ENCODE measurements at places on chromosomes 13 and 19.
A peak's percentile ranks its signal among the peaks of the same experiment; 100 is the strongest.

DNA sequence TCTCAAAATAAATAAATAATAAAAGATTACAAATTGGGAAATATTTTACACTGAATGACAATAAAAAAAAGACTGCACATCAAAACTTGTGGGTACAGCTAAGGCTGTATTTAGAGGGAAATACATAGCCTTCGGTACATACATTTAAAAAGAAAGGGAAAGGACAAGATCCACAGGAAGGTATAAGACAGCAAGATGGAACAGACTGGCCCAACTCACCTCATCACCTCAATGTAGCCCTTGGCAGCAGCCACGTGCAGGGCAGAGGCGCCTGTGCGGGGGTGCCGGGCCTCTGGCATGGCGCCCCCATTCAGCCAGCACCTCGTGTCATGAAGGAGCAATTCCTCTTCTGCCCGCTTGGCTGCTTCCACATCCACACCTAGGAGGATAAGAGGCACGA lies 14.2 kb downstream of the PPP1R12C start:
- DNase-seq: no peak

DNA sequence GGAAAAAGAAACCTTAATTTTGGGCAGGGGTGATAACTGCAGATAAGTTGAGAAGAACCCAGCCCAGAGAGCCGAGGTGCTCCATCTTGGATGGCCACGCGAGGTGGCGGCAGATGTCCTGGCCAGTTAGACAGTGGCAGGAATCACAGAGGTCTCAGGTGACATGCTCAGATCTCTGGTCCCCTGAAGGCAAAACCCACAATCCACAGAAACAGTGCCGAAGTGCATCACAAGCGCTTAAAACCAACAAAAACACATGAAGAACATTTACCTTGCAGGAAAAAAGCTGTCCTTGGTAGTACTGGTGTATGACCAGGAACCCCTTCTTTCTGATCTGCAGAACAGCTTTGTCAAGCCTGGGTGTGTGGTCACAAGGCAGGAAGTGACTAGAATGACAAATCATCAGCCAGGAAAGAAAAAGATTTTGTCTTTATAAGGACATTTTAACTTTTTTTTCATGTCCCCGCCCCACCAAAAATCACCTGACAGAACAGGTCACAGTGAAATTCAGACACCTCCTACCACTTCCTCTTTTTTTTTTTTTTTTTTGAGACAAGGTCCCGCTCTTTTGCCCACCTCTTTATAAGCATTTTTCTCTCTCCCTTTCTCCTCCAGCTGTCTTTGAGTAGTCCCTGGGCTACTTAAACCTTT lies at the start of gene LCP1:
LCP1 (minus strand) TSS at position 338 of the 651 bp plus-strand sequence. CDS start 22,515 bp downstream, outside the sequence.
- peak; percentile 53 for DNase-seq

- DNase-seq: no peak
Observed at GRCh38 chr13:105139048-105139379, 1396.4 kb downstream of the EFNB2 start.

- DNase-seq: no peak
Observed at GRCh38 chr13:44063467-44063866, 183.8 kb downstream of the LACC1 start.

DNA sequence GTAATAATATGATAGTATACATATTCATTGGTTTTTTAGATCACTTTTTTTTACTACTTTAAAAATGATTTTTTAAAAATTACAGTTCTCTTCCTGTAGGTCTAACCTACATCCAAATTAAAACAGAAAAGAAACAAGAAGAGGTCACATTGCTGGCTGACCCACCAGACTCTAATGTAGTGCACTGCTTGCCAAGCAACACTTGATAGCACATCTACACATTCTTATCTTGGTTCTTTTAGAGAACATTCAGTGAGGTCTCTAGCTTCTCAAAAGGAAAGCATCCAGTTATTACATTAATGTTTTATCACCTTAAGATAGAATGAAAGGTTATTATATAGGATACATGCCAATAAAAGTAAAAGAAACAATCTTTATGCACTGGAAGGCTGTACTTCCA lies 35.6 kb downstream of the NDFIP2 start:
- DNase-seq: no peak

GRCh38 chr13:114140906-114141250 lies 8.5 kb upstream of the RASA3 start:
- no peak for DNase-seq

DNA sequence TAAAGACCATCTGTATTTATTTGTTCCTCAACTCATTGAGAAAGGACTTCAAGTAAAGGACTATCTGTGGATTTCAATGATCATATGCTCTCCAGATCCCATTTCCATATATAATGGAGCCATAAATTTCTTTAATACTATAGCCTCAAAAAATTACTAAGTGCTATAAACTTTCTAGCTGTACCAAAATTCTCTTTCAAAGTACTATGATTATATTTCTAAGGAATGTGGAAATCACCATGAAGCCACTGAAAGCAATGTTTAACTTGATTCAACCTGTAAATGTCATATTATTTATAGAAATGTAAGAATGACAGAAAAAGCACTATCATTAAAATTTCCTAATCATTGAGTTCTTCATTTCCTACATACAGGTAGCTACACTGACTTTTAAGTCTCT lies 20.7 kb downstream of the TBC1D4 start:
- no peak for DNase-seq

GRCh38 chr13:78620936-78621470 lies 17.7 kb upstream of the POU4F1 start:
- no peak for DNase-seq

- DNase-seq: no peak
Observed at GRCh38 chr19:28235606-28236125, 977.3 kb downstream of the UQCRFS1 start.

- DNase-seq: no peak
Observed at GRCh38 chr19:14407605-14408484, 11.3 kb downstream of the DDX39A start.

DNA sequence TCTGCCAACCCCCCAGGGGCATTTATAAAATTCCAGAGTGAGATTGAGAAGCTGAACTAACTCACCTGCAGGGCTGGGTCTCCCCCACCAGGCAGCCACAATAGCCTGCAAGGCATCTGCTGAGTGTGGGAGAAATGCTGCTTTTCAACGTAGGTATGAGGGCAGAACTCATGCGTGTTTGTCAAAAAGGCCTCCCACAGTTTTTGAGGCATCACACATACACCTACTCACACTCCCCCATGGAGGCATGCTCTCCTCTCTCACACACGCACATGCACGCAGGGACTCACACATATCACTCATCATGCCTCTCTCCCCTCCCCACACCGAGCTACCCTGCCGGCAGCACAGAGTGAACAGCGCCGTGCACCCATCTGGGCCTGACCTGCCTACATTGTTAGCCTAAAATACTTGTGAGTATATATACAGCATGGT lies 390.5 kb downstream of the FGF9 start:
- peak; percentile 67 for DNase-seq

GRCh38 chr19:46271481-46272197 lies 25.2 kb upstream of the HIF3A start:
- no peak for DNase-seq

- DNase-seq: no peak
Observed at GRCh38 chr13:96958286-96958891, 35.9 kb downstream of the OXGR1 start.

DNA sequence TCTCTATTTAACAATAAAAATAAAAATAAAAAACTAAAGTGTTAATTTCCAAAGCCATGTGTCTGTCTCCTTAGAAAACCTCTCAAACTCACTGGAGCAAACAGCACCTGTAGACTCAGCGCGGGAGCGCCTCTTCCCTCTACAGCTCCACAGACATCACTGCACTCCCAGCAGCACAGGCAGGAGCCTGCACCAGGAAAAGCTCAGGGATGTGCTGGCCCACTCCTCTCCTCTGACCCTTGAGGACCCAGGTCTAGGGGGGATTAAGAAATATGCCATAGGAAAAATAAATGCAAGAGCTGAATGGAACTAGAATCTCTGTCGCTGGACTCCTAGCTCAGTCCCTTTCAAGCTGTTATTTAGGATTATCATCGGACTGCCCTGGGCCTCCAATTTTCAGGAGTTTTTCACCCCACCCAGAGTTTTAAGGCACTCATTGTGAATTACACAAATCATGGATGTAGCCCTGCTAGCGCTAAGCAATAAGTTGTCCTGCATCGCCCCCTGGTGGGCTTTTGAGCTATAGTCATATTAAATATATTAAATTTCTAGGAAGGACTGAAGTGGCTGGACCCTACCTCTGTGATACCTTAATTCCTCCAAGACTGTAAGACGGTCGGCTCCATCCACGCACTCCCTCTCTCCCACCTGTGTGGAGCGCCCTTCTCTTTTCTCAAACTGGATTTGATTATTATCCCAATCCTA lies 333.9 kb downstream of the UQCRFS1 start:
- peak; percentile 50 for DNase-seq

DNA sequence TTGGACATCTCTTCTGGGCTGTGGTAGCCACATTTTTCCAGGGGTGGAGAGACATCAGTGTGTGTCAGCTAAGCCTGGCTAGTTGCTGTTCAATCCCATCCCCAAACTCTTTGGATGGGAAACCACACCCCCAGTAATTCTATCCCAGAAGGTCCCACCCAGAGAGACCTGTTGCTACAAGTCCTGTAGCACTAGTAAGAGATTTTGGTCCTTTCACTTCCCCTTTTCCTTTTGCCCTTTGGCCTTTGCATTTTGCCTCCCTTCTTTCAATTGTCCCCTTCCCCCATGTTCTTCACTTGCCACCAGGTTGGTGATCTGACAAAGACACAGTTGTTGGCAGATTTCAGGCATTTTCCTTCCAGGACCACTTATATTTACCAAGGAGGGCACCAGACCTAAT lies 3.8 kb downstream of the CBY2 start:
- no peak for DNase-seq

DNA sequence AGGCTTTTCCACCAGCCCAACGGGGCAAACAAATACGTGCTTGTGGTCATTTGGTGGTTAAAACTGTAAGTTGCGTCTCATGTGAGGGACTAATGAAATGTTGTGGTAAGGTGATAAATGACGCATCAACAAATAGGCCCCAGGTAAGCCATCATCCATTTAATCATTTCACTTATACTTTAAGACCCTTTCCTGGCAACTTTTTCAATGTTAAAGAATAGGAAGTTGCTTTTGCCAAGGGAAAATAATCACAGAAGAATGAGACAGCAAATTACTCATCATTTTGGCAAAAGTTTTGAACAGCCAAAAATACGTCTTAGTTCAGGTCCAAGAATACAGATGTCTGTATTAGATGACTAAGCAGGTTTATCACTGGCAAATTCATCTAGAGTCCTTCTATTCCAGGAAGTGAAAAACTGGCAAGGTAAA lies 660.4 kb downstream of the SLITRK1 start:
- DNase-seq: no peak

DNA sequence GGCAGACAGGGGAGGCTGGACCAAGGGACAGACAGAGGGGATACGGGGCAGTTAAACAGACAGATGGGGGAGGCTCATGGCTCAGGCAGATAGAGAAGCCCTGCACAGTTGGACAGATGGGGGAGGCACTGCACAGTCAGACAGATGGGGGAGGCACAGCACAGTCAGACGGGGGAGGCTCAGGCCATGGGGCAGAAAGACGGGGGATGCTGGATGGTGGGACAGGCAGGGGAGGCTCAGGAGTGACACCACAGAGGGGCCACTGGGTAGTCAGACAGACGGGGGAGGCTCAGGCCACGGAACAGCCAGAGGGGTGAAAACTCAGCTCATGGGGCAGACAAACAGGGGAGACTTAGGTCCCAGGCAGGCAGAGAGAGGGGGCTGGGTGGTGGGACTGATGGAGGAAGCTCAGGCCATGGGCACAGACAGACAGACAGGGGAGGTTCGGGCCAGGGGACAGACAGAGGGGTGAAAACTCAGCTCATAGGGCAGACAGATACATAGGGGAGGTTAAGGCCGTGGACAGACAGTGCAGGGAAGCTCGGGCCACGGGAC lies 886 bp downstream of the MFSD12 start:
- no peak for DNase-seq

- no peak for DNase-seq
Observed at GRCh38 chr13:92265408-92265807, 867.0 kb downstream of the GPC5 start.

GRCh38 chr13:36046672-36047071 lies 84.5 kb downstream of the DCLK1 start:
- DNase-seq: no peak

- DNase-seq: no peak
Observed at GRCh38 chr19:48955308-48955958, 758 bp downstream of the BAX start.

DNA sequence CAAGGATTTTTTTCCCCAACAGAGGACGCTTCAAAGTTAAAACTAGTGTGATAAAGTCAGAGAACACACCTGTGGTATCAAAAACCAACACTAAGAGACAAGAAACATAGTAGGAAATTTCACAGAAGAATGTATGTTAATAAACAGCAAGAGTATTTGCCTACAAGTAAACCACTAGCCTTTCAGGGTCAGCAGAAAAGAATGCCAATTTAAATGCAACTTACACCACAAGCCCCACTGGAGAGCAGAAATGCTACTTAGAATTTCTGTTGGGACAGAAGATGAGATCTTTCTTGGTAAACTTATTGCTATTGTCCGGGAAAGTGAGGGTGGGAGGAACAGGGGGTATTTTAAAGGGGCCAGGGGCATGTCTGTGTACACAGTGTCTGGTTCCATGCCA lies 68.6 kb downstream of the STK24 start:
- no peak for DNase-seq

GRCh38 chr19:9065457-9066014 lies 21.3 kb upstream of the OR1M1 start:
- DNase-seq: no peak

- DNase-seq: no peak
Observed at GRCh38 chr13:87208636-87209035, 462.5 kb upstream of the SLITRK5 start.

GRCh38 chr19:2207991-2208860 lies 27.9 kb downstream of the PLEKHJ1 start:
- DNase-seq: no peak

GRCh38 chr13:93535251-93535650 lies 308.6 kb downstream of the GPC6 start:
- no peak for DNase-seq

DNA sequence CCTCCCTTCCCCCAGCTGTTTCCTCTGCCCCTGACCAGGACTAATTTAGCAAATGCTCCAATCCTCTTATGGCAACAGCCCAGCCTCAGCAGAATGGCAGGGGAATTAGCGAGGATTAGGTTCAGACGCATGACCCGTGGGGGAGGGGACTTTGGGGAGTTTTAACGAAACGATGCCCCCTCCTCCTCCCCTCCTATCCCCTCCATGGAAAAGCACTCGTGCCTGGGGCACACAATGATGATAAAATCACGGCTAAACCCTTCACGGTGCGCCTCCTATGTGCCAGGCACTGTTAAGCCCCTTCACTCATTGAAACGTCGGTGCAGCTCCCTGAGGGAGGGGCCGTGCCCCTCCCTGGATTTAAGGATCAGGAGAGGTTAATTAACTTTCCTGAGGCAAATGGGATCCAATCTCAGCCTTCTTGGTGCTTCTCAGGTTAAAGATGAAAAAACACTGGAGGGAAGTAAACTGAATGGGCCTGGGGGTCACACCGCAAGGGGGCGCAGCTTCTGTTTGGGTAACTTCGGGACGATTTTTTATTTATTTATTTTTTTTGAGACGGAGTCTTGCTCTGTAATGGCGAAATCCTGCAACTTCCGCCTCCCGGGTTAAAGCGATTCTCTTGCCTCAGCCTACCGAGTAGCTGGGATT lies 10.1 kb upstream of the TPRX2 start:
- peak; percentile 32 for DNase-seq

GRCh38 chr19:33067121-33067520 lies 2.4 kb upstream of the RHPN2 start:
- no peak for DNase-seq
